Activated T-cell treated with anti-CD3 and anti-CD28 coated beads, Interleukin-2, amount 50 U/mL, for 24 hours (primary cell): ENCODE measurements at places on chromosomes 7 and 10.

DNA sequence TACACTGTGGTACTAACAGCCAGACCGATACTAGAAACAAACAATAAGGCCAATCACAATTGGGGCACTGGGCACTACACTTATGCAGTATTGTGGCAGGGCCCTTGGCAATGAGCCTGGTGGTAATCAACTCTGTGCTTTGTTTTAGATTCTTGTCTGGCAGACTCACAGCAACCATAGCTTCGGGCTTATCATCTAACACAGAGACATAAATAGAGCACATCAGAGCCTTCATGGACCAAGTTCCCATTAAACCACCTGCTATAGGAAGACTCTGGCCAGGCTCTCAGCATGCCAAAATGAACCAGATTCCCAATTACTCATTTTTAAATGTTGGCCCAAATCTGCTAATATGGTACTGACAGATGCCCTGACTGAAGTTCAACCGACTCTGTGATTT is 218.6 kb downstream of the DGKI start:
- no peak for DNase-seq

DNA sequence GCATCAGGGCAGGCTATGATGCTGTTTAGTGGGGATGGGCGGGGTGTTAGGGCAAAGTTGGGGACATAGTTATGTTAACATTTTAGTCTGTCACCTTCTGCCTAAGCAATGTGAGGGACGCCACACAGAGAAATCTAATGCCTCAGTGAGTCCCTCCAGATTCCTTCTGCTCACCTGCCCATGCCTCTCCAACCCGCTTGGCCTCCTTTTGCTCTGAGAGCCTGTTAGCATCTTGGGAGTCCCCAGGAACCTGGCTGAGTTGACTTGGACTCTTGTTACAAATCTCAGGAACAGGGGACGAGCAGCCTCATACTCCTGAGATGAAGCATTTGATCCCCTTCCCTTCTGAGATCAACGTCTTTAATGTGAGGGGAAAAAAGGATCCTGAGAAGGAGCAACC is 336.8 kb downstream of the CCSER2 start:
- DNase-seq: no peak

- DNase-seq: peak; percentile 62
These were observed 95.2 kb upstream of the FAM133B start for GRCh38 chr7:92685136-92686042.

DNA sequence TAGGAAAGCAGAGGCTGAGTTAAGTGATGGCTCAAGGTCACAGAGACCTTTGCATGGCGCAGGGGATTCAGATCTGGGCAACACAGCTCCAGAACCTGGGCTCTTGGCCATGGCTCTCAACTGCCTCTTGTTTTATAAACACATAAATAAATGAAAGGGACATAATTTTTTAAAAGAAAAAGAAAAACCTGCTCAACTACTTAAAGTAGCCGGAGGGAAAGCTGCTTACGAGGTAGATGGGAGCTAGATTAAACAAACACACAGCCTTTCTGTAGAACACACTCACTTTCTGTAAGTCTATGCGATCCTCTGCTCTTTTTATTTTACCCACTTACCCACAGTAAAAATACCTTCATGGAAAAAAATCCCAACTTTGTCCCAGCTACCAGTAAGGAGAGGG is 81.3 kb downstream of the PIP4K2A start:
- no peak for DNase-seq

- no peak for DNase-seq
These were observed 620.0 kb downstream of the CNTNAP2 start for GRCh38 chr7:146736446-146737190.

- no peak for DNase-seq
These were observed 545.9 kb downstream of the SUGCT start for GRCh38 chr7:40680657-40681056.

- no peak for DNase-seq
These were observed 104.9 kb downstream of the CREB5 start for GRCh38 chr7:28517206-28517605.

GRCh38 chr10:123569436-123570035 is 96.6 kb upstream of the GPR26 start:
- DNase-seq: no peak

GRCh38 chr10:69348816-69349541 is 67.7 kb downstream of the TACR2 start:
- DNase-seq: no peak

- no peak for DNase-seq
These were observed 82.6 kb upstream of the ARHGAP21 start for GRCh38 chr10:24806262-24806661.
